ENCODE measurements at places on chromosomes 1 and 21.

DNA sequence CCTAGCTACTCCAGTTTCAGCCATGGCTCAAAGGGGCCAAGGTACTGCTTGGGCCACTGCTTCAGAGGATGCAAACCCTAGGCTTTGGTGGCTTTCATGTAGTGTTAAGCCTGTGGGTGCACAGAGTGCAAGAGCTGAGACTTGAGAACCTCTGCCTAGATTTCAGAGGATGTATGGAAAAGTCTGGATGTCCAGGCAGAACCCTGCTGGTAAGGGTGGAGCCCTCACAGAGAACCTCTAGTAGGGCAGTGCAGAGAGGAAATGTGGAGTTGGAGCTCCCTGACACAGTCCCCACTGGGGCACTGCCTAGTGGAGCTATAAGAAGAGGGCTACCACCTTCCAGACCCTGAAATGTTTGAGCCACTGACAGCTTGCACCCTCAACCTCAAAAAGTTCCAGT, 16.2 kb downstream of the RIIAD1 start:
- DNase-seq: no peak

- DNase-seq: no peak
Measured at GRCh38 chr1:47859092-47859743, 138.0 kb downstream of the TRABD2B start.

DNA sequence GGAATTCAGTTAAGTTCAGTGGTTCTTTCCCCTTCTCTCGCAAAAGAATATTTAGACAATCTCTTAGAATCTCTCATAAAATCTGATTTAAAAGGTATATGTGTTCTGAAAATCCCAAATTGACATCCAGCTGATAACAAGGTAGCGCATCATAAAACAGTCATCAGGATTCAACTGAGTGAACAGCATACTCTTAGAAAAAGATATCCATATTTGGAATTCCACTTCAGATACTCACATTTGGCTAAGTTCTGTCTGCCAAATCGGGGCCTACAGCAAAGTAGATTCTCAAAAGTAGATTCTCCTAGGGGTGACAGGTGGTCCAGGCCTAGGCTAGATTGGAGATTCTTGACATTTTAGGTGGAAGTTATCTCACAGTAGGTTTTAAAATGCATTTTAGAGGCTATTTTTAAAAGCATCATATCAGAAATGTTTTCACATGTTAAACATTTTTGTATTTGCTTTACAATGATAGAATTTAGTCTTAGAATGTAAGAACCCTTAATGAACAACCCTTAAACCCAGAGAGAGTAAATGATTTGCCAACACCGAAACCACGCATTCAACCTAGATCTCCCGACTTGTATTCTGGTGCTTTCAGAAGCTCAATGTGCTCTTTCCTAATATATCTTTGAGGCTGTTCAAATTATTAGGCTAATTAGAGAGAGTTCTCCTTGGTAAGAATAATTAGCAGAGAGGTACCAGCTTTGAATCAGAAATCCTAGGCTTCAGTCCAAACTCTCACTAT, 318.9 kb downstream of the LMO4 start:
- DNase-seq: no peak

GRCh38 chr1:48611841-48612240, 139.8 kb upstream of the SPATA6 start:
- DNase-seq: no peak

- DNase-seq: no peak
Measured at GRCh38 chr1:224861339-224861716, 68.1 kb upstream of the DNAH14 start.

- no peak for DNase-seq
Measured at GRCh38 chr1:196381544-196381943, 226.7 kb downstream of the KCNT2 start.
